ENCODE measurements at places on chromosomes 5 and 9.
A peak's percentile ranks its signal among the peaks of the same experiment; 100 is the strongest.

GRCh38 chr5:128014578-128014977 is 69.0 kb upstream of the SLC12A2 start:
- DNase-seq = no peak

DNA sequence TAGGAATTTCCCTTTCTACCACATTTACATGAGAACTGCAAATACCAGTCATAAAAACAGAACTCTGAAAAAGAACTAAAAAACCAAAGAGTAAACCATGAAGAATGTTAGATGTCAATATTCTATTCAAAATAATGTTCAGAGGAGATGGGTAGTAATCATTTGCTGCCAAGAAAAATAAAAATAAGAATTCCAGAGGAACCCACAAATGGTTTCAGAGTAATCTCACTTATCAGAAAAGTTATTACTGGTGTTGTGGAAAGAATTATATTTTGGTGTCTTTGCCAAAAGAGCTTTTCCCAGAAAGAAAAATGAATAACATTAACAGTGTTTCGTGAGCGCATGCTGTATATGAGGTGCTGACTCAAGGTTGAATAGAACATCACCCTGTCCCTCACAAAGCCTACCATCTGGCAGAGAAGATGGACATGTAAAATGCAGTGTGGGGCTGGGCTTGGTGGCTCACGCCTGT is 35.6 kb downstream of the GPR21 start:
- peak; percentile 87 for DNase-seq

- peak; percentile 65 for DNase-seq
Measured at GRCh38 chr5:145347026-145347616, 488.0 kb downstream of the PRELID2 start.

DNA sequence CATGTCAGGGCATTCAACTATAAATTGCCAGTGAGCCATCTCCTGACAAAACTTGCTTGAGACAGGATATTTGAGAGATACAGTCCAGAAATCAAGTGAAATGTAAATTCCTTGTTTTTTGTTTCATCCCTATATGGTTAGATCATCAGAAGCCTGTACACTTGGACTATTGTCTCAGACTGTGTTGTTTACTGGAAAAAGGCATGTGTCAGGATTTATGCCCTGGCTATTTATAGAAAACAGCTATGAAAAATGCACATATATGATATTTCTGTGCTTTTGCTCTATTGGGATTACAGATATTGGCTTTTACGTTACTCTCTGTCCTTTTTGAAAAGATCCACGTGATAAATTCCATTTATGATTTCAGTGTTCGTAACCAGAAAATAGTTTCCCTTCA is 44.2 kb downstream of the IL31RA start:
- no peak for DNase-seq

GRCh38 chr5:149229298-149229937 is 42.2 kb upstream of the AFAP1L1 start:
- no peak for DNase-seq

Data from astrocyte of the hippocampus (primary cell).